ENCODE measurements at places on chromosomes 6 and 20. TPM values are rescaled to one million over a fixed set of nuclear protein-coding genes. Genes with fewer than 3 reads are reported as not detected.

The PACRG gene
- not detected for total RNA-seq

The ABHD16A gene
- total RNA-seq: 37.3 TPM

The BPI gene
- not detected for total RNA-seq

DNA sequence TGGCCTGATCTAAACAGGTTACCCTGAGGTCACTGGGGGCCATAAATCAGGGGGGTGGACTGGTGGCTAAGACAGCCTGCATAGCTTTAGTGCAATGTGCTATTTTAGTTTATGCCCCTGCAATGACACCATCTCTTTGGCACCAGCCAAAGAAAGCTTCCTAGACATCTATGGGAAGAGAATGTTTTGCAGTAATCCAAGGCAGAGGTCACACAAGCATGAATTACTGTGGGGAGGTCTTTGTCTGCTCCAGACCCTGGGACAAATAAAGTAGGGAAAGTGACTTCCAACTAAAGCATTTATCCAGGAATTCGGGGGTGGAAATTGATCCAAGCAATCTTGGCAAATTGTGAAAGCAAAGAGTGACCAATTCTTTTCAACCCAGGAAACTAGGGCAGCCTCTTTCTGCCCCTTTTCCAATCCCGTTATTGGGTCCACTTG, 5.3 kb downstream of the RIPOR2 start:
- no peak for DNase-seq

DNA sequence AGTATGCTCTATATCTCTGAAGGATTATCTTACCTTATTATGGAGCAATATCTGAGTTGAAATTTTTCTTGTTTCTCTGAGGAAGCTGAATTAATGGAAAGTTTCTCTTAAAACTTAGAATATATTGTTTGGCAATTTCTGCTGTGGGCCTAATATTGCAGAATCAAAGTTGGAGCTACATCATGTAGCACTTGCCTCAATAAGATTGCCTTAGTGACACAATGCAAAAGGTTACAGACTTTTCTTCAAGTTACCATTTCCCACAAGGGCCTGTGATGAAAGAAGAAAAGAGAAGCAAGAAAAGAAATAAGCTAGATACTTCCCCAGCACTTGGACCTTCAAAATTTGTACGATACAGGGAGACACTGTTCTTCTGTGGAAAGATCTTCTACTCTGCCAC, 151.2 kb downstream of the SOBP start:
- no peak for DNase-seq

DNA sequence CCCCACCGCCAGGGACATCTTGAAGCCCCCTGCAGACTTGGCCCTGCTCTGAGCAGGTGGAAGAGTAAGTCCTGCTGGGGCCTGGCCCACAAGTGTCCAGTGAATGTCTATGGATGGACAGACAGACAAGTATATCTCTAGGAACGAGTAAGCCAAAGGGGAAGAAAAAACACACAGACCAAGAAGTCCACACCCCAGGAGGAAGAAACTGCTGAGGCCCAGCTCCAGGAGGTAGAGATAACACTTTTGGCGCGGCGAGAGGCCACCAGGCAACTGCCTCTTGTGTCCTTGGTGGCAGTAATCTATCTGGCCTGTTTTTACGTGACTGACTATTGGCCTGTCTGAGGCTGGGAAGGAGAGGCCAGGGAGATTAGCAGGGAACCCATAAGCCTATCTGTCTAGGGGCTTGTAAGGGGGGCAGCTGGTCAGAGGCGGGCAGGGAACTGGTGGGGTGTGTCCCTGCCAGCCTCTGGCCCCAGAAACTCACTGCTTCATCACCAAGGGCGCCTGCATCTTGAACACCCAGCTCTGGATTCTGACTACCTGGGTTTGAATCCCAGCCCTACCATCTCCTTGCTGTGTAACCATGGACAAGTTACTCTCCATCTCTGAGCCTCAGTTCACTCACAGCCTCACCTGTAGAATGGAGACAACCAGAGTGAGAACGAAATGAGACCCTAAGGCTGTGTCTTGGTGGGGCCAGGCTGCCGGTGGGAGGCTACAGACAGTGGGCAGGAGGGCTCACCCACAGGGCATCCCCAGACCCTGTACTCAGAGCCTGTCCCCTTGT, 31.3 kb downstream of the C20orf203 start:
- DNase-seq: no peak

DNA sequence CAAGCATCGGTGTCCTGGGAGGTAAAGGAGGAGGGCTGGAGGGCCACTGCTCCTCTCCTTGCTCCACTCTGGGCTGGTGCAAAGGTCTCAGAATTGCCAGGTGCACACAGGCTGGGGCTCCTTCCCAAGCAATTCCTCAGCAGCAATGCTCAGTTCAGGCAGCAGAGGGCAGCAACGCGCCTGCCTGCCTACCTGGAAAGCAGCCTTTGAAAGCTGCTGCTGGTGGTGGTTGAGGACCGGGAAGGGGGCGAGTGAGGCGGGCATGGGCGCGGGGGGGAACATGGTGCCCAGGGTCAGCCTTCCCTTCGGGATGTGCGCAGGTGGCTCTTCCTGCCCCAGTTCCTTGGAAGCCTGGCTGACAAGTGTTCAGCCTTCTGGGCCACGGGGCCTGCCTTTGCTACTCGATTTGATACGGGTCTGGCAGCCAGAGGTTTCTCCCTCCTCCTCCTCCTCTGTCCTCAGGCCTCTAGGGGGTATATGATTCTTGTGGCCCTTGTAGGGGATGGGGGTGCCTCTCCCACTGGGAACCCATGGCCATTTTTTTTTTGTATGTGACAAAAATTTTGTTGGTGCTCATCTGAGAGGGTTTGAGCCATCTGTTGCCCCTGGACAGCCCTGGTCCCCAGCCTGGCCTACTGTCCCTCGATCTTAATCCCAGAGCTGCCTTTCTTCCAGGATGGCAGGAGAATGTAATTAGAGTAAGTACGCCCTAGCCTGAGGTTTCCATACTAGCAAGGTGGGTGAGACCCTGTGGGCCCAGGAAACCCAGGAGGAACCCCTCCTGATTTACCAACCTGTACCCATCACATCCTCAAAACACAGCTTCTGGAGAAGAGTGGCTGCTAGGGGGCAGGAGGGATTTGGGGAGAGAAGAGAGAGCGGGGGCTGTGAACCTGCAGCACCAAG, 20.1 kb downstream of the MRPS18A start:
- no peak for DNase-seq

Data from pulmonary artery endothelial cell (primary cell).